ENCODE measurements at places on chromosomes 5 and 9.

- DNase-seq = no peak
Observed at GRCh38 chr5:83925955-83926337, 205.3 kb upstream of the HAPLN1 start.

DNA sequence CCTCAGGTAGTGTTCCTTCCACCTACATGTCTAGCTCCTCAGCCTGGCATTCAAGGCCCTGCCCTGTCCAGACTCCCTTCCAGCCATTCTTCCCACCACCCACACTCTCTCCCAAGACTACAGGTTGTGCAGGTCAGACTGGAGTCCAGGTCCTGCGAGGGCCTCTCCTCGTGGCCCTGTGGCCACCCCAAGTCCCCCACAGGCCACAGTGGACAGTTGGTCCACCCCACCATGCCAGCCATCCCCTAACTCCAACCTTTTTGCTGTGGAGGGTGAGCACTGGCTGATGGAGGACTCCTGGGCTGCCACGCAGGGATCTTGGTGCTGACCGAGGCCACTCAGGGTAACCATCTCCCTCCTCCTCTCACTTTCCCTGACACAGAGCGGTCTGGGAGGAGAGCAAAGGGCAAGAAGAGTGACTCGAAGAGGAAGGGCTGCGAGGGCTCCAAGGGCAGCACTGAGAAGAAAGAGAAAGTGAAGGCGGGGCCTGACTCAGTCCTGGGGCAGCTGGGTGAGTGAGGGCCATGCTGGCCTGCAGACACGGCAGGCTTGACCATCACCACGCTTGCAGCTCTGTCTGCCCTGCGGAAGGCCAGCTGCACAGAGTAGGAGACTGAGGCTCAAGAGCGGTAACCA lies 51.0 kb downstream of the JADE2 start:
- no peak for DNase-seq

GRCh38 chr5:88818296-88818695 lies 64.7 kb downstream of the MEF2C start:
- DNase-seq = no peak

DNA sequence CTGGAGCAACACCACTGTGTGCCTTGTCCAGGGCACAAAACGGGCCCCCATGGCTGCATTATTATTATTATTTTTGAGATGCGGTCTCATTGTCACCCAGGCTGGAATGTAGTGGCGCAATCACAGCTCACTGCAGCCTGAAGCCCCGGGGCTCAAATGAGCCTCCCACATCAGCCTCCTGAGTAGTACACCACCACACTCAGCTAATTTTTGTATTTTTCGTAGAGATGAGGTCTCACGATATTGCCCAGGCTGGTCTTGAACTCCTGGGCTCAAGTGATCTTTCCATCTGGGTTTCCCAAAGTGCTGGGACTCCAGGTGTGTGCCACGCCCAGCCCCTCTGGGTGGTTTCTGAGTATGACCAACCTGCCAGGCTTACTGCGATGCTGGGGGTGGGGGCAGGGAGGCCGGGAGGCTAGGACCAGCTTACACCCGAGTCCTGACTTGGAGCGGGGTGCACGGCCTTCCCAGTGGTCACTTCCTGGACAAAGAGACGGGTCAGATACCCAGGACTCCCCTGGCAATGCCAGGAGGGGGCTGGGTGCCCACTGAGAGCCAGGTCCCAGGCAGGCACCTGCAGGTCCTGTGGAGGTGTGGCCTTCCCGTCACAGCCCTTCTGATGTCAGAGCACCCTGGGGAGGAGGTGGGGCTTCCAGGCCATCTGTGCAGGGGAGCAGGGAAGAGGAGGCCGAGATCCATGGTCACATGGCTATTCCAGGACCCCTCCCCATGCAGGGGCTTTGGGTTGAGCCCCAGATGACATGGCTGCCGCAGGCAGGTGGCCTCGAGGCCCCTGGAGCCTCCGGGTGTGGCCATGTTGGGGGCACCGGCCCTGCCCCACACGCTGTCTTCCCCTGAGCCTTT lies 8.3 kb upstream of the NRARP start:
- DNase-seq = no peak

DNA sequence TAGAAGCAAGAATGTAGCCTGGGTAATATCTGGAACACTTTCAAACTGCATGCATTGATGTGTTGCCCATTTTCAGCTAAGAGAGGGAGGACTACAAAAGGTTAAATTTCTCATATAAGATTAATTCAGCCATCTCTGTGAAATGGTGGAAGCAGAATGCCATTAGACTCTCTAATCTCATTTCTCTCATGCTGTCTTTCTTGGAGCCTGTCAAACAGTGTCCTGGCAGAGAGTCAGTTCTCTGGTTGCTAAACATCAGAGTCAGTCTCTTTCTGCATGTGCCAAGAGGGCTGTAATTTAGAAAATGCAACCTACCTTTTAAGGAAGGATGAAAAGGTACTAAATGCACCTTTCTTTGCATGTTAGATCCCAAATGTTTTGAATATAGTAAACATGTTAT lies 910 bp upstream of the GARNL3 start:
- DNase-seq = no peak

DNA sequence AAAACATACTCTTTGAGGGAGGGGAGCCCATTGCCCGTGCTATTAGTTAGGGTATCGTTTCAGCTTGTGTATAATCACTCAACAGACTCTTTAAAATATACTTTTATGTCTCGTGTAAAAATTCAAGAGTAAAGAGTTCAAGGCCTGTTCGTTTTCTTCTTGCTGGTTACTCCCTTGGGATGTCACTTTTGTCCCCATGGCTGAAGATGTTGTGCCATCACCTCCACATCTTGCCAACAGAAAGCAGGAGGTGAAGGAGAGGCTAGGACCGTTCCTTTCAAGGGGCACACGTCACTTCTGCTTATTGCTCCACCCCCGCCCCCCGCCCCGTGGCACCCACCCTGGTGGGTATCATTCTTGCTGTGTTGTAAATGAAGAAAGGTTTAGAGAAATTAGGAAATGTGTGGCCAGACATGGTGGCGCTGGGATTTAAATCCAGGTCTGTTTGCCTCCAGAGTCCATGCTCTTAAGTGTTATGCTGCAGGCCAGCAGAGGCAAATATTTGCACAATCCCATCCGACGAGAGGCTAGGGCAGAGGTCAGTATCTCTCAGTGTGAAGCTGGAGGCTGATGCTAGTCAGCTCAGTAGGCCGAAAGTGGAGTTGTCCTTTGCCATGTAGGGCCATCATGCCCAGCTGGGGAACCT lies 3.0 kb downstream of the MLANA start:
- no peak for DNase-seq

- no peak for DNase-seq
Observed at GRCh38 chr9:20224756-20225155, 397.5 kb downstream of the MLLT3 start.

GRCh38 chr9:112558978-112559377 lies 72.4 kb downstream of the KIAA1958 start:
- no peak for DNase-seq

DNA sequence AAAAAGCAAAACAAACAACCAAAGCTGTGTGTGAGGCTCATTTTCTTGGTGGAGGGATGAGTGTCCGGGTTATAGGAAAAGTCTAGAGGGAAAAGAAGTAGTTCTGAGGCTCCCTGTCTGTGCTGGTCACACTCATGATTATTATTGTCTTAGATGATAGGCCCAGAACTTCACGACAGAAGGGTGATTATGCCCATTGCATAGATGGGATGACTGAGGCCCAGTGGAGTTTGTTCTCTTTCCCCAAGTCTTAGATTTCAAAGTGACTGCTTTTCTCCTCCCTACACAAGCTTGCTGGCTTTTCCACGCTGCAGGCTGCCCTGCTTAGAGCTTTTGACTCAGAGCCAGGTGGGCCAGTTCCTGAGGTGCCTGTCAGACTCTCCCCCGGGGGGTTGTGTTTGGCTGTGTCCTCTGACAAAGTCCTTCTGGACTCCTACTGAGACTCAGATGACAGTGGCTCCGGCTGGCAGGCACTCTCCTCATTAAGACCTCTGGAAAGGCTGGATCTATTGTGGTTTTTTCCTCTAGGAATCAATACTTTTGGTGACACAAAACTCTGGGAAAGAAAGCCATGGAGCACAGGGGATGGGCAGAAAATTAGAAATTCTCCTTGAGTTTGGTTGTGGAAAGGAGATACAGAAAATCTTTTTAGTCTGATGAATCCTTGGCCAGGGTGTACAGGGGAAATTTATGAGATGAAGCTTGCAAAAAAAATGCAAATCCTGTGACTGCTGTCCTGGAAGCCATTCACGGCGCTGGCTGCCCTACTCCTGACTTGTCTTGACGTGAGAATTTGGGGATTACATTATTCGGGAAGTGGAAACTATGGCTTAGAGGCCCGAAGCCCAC lies 120.9 kb downstream of the NSG2 start:
- no peak for DNase-seq

GRCh38 chr5:167402671-167403070 lies 888.8 kb upstream of the WWC1 start:
- DNase-seq = no peak

- no peak for DNase-seq
Observed at GRCh38 chr9:132383462-132383883, 23.2 kb downstream of the TTF1 start.

DNA sequence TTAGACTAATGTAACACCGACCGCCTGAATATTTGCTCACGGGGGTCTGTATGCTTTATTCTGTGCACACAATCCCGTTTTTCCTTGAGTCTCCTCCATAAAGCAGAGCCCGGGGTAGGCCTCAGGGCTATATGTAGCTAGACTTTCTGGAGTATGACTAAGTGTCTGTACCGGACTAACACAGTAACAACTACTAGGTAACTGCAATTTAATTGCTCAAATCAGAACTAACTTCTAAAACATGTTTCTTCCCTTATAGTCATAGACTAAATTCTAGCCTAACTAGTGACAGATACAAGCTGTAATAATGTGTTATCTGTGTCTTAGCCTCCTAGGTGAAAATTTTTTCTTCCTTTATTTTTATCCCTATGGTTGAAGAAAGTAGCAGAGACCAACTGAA lies 2.1 kb downstream of the REEP5 start:
- DNase-seq = no peak

DNA sequence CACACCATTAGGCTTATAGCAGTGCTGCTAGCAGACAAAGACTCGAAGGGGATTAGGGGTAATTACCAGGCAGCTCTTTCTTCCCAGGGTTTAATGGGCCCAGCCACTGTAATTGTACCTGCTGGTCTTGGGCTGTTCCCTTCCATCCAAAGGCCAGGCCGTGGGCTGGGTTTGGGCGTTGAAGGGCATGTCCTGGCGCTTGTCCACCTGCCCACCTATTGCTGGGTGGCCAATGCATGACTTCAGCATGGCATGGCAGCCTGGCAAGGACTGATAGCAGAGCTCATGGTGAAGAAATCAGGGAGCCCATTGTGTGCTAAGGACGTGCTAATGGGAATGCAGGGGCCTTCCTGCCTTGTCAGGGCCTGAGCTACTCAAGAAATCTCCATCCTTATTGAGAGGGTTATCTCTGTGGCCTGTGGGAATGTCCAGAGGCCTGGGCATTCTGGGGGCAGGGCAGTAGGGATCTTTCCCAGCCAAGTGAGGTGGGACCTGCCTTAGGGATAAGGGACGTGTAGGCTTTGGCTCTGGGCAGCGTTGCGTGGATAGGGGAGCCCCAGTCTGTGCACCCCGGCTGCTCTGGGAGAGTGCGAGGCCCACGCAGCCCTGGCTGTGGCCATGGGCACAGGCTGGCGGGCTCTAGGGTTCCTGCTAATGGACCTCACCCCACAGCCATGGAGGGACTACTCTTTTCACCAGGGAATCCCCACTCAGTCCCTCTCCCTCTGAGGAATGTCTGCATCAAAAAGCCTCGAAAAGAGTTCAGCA lies 116.1 kb upstream of the PITX1 start:
- DNase-seq = no peak

DNA sequence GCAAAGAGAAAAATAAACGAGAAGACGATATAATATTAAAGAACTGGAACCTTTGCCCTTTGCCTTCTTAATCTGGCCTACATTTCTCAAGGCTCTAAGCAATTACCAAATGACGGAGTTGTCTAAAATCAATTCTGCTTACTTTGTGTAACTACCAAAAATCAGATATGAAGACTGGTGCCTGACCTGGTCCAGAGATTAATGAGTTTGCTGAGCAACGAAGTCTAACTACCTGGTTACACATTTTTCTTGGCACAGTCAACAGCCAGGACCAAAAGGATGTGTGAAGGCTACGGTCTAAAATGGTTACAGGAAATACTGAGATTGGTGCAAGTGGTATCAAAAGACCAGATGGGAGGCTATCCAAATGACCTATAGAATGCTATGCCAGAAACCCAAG lies 17.8 kb upstream of the IFNE start:
- no peak for DNase-seq

GRCh38 chr5:122501089-122501435 lies 189.0 kb downstream of the SNCAIP start:
- DNase-seq = no peak

DNA sequence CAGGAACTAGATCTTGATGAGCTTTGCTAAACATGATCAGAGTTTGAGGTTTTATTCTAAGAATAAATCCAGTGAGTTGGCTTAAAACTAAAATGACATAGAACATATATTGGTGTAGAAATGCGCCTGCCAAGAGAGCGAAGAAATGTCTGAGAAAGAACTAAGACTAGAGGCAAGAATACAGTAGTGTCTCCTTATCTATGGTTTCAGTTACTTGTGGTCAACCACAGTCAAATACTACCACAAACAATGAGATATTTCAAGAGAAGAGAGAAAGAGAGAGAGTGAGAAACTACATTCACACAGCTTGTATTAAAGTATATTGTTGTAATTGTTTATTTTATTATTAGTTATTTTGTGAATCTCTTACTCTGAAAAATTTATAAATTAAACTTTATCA lies 254.4 kb upstream of the CDH10 start:
- no peak for DNase-seq

DNA sequence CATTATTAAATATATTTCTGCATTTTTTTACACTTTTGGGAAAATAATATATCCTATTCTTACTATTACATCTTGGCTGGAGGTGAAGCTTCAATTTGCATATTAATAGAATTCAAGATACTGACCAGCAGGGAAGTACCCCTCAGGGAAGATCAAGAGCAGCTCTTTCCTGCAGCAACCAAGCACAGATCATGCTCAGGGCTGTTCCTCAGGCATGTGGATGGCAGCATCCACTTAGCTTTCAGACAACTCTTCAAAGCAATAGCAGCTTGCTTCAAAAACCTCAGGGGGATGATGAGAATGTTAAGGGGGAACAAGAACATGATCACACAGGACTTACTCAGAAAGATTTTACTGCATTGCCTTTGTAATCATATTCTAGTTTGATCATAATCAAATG lies 731.8 kb downstream of the SEMA5A start:
- no peak for DNase-seq

DNA sequence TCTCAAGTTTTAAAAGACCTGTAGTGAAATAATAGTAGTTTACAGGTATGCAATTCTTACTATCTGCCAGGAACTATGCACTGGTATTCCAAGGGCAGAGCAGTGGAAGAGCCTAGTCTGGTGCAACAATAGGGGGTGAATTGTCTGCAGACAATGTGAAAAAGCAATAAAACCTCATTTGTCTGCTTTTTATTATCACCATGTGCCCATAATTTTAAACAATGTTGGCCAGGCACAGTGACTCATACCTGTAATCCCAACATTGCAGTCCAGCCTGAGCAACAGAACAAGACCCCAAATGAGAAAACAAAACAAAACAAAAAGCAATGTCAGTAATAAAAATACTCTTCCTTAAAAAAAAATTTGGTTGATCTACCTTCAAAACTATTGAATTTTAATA lies 12.2 kb upstream of the SLC44A1 start:
- no peak for DNase-seq
